Stimulated activated CD8-positive, alpha-beta memory T cell treated with anti-CD3 and anti-CD28 coated beads, Interleukin-7, amount 100 ng/mL, for 48 hours (primary cell): ENCODE measurements at places on chromosomes 7 and 10.

DNA sequence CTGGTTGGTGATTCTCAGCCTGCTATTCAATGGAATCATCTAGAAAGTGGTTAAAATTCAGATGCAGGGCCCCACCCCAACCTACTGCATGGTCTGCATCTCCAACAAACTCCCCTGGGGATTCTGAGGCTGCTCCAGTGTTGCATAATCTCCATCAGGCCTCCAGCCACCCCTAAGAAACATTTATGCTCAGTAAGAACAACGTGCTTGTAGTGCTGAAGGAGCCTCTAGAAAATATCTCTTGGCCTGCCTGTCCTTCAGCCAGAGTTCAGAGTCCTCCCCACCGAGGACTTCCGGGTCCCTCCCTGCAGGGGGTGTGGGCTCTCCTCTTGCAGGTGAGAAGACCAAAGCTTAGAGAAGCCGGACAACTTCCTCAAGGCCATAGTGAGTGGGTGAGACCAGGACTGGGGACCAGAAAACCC is 159.8 kb downstream of the SH3PXD2A start:
- no peak for DNase-seq

DNA sequence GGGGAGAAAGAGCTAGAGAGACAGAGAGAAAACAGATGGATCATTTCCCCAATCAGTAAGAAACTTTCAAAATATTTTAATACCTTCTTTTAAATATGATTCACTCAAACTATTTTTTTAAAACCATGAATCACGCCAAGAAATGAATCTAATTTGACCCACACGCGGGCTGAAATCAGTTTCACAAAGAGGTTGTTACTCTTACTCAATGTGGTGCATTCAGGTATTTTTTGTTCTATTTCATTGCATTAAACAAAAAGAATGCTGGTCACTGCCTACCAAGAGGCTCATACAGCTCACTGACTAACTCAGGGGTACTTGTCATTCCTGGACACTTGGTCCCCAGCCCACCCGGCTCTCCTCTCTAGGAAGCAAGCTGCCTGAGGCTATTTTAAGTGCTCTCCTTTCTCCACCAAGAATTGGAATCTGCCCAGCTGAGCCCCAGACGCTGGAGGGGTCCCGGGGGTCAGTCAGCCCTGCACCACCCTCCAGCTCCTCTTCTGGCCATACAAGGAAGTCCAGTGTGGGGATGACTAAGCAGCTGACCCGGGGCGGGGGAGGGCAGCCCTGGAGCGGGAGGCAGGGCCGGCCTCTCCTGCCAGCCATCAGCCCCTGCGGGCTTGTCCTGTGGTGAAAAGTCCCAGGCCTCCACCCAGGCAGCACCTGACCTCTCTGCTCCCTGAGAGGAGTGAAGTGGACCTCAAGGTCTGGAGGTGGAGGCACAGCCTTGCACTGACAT is 21.7 kb upstream of the PFKP start:
- DNase-seq, result no peak

DNA sequence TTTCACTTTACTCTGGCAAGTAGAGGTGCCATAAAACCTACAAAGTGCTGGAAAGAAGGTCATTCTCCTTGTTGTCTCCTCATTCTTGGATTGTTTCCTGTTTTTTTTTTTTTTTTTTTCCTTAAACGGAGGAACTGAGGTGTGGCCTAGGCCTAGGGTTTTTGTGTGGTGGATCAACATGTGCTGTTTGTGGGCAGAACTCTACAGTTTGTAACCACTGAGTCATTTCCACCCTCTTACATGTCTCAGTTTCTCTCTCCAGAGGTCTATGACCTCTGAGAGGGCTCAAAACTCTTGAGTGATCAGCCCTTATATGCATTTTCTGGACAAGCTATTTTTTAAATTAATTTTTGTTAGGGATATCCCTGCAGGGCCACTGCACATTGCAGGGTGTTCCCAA is 296.0 kb downstream of the PPP1R3A start:
- no peak for DNase-seq

DNA sequence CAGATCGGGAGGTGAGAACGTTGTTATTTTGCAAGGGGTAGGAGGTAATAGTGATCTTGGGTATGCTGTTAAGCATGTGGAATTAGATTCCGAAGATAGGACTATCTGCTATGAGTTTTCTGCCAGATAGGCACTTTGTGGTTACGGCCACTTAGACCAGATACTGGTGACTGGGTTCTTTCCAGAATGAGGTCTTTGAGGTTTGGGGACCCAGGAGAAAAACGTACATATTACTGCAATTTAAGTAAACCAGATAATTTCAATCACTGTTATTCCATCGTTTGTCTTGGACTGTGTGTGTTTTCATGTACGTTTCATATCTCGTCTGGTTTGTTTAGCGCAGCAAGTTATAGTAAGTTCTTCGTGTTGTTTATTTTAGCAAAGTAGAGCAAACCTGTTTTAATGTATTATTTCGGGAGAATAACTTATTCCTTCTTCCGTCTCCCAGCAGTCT is 312 bp downstream of the ARL4A start:
- no peak for DNase-seq

GRCh38 chr10:112262546-112262945 is 20.7 kb upstream of the TECTB start:
- DNase-seq, result no peak

GRCh38 chr7:12683678-12684585 is 3.5 kb upstream of the ARL4A start:
- DNase-seq, result no peak

- DNase-seq, result no peak
These were observed 283.7 kb downstream of the MALRD1 start for GRCh38 chr10:19332304-19332703.

DNA sequence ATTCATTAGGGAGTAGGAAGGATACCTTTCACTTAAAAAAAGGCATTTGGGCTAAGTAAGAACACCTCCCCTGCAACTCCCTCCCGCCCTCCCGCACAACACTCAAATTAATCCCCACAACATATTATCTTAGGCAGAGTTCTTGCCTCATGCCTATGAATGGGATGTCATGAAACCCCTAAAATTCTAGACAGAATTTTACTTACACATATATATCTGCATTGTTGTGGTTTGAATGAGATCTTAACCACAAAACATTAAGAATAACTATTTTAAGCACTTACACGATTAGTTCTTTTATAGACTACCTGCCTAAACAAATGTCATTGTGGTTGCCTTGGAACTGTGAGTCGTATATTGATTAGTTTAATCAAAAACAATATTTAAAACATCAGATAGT is 4.5 kb upstream of the ITGB1 start:
- no peak for DNase-seq

GRCh38 chr10:119251315-119251708 is 43.9 kb downstream of the GRK5 start:
- DNase-seq, result no peak

DNA sequence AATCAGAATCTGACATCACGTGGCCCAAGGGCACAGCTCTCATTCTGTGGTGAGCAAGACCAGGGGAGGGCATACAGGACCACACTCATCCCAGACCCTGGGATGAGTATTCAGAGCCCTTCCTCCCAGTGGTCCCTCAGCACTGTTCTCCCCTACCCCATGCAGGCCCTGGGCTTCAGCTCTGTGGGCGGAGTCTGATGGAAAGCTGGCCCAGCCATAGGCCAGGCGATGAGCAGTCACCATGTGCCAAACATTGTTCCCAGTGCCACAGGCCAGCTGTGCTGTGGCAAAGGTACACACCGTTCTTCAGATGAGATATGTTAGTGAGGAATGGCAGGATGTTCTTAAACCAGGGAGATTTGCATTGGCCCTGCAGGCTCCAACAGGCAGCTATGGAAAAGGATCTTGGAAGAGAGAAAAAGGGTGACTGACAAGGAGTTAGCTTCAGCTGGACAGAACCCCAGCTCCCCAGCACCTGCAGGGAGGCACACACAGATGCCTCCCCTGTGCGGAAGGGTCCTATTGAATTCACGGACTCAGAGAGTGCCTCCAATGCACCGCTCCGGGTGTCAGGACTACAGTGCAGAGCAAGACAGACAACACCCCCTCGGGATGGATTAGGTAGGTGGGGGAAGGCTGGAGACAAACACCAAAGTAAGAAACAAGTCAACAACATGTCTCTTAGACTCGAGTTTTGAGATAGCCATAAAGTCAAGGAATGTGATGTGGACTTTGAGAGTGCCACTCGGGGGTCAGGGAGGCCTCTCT is 596.0 kb upstream of the MGMT start:
- no peak for DNase-seq

DNA sequence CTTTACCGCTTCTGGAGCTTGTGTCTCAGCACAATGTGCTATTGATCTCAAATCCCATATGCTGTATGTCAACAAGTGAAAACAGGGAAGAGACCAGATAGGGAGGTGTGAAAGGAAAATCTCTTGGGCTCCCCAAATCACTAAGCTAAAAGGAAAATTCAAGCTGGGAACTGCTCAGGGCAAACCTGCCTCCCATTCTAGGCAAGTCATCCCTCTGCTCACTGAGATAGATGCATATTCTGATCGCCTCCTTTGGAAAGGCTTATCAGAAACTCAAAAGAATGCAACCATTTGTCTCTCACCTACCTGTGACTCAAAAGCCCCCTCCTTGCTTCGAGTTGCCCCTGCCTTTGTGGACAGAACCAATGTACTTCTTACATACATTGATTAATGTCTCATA is 161.1 kb upstream of the LYZL1 start:
- no peak for DNase-seq

- DNase-seq, result no peak
These were observed 66.4 kb upstream of the ATRNL1 start for GRCh38 chr10:115026746-115027140.

- DNase-seq, result no peak
These were observed 176.3 kb downstream of the RPS24 start for GRCh38 chr10:78209970-78210369.

GRCh38 chr7:141074162-141074991 is 513 bp downstream of the TMEM178B start:
- DNase-seq, result no peak

DNA sequence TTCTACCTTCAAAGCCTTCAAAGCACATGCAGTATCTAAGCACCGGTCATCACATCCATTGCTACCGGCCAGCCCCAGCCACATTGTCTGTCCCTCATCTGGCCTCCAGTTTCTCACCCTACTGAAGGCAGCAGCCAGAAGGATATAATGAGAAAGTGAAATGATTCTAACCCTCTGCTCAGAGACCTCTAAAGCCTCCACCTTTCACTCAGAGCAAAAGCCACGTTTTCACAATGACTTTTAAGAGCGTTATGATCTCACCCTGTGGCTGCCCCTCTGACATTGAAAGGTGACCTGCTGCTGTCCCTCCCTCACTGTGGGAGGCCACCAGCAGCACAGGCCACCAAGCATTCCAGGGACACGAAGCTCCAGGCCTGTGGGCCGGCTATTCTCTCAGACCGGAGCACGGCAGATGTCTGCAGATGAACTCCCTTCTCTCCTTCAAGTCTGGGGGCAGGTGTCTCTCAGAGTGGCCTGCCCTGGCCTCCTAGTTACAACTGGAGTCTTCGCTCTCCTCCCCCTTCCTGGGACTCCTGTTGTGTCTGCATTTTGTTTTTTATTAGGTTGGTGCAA is 94.9 kb upstream of the EEPD1 start:
- no peak for DNase-seq

DNA sequence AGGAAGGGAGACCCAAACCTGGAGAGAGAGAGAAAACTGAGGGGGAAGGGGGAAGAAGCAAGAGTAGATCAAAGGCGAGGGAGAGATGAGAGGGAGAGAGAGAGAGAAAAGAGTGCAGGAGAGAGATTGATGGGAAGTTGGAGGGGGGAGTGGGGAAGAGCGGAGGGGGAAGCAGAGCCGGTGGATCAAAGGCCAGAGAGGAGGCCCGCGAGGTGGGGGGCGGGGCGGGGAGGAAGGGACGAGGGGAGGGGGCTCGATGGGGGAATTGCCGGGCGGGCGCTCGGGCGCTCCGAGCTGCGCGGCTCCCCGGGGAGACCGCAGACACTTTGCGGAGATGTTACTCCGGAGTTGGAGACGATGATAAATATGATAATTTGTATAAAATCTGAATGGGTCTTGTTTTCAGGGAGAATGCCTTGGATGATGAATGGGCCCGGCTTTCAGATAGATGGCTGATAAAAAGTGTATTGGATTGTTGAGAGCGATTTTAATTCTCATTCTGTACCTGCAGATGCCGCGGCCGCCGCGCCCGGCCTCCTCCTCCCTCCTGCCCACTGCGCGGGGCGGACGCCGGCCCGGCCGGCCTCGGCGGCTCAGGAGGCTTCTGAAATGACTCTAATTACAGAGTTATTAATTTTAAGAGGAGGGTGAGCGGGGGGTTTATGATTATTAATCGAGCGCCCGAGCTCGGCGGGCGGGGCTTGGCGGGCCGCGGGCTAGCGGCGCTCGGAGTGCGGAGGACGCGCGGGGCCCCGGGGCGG is 21.4 kb upstream of the PAX2 start:
- DNase-seq, result no peak

- no peak for DNase-seq
These were observed 24.9 kb downstream of the ZNF783 start for GRCh38 chr7:149286811-149287400.

- no peak for DNase-seq
These were observed 83.2 kb downstream of the SLC16A9 start for GRCh38 chr10:59626523-59626869.

GRCh38 chr10:87850742-87851205 is 12.6 kb downstream of the KLLN start:
- no peak for DNase-seq

GRCh38 chr10:48514916-48515315 is 90.0 kb downstream of the ARHGAP22 start:
- DNase-seq, result no peak

- DNase-seq, result no peak
These were observed 22.8 kb upstream of the FAM20C start for GRCh38 chr7:169276-170172.

DNA sequence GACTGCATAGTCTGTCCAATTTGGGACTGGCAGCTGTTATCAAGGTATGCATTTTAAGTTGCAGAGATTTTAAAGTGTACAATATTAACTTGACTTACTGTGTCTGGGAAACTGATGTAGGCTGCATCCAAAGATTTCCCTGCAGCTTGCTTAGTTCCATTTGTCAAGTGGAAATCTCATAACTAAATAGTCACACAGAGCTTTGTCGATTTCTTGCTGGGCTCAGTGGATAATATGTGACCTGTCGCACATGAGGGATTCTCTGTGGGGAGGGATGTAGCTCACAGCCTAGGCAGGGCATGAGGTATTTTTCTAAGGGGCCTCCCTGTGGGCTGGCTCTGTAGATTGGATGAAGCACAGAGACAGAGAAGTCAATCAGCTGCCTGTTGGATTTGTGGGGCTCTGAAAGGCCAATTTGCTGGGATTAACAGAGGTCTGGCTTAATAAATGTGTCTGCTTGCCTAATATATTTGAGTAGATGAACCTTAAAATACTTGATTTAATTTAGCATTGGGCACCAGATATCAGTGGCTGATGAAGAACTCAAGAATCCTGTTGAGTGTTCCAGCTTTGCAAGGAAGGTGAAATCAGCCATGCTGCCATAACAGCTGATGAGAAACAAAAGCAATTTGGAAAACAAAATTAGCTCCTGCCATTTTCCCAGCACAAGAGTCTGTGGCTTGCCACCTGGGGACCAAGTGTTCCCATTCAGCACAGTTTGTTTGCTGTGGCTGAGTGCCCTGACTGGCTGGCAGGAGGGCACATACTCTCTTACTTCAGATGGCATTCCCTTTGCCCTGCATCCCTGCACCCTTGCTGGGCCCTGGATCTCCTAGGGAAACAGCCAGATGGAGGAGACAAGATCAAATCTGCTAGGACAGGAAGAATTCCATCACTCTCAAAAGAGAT is 598.5 kb downstream of the SORCS3 start:
- DNase-seq, result no peak
